CD8-positive, alpha-beta T cell (primary cell): ENCODE measurements at places on chromosomes 7 and 10.
A peak's percentile ranks its signal among the peaks of the same experiment; 100 is the strongest.

GRCh38 chr10:108434559-108435252, 1270.2 kb upstream of the SORCS1 start:
- DNase-seq: no peak

- no peak for DNase-seq
Observed at GRCh38 chr10:111481866-111482265, 405.0 kb downstream of the ADRA2A start.

DNA sequence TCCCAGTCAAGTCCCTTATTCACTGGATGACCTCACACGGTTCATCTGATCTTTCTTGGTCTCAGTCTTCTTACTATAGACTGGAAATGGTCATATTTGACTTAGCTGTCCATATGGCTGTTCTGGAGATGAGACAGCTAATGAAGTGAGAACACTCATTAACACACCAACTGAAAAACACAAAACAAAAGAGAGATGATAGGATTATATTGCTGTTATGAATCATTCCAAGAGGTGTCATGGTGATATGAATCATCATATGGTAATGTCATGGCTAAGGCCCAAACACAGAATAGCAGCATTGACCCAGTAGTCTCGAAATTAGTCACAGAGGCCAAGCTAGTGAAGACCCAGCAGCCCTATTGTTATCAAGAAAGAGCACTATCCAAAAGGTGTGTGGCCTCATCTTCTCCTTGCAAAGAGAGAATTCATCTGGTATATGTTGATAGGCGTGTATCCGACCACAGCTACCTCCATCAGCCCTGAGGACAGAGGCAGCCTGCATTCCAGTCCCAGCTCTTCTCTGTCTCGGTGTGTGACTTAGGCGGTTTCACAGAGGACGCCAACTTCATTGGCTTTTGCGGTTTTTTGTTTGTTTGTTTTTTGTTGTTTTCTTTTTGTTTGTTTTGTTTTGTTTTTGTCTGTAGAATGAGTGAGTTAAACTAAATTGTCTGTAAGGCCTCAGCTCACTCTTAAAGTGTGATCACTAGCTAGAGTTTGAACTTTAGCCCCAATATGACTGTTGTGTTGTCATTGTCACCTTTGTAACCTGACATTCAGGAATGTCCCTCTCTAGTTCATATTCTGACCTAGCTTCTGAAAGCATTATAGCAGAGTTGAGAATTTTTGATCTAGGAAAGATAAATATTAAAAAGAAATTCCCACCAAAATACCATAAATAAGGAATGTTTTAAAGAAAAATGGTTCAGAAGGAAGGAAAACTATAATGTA, 97.4 kb upstream of the PDCD4 start:
- no peak for DNase-seq

DNA sequence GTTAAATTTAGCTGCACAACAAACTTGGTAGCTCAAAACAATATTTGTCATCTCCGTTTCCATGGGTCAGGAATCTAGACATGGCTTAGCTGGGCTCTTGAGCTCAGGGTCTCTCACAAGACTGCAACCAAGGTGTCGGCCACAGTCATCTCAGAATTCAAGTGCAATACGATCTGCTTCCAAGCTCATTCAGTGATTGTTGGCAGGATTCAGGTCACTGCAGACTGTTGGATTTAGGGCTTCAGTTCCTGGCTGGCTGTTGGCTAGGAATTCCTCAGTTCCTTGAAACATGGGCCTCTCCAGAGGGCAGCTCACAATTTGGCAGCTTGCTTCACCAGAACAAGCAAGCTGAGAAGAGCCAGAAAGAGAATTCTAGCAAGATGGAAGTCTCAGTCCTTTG, 17.5 kb upstream of the CHST3 start:
- DNase-seq: no peak

DNA sequence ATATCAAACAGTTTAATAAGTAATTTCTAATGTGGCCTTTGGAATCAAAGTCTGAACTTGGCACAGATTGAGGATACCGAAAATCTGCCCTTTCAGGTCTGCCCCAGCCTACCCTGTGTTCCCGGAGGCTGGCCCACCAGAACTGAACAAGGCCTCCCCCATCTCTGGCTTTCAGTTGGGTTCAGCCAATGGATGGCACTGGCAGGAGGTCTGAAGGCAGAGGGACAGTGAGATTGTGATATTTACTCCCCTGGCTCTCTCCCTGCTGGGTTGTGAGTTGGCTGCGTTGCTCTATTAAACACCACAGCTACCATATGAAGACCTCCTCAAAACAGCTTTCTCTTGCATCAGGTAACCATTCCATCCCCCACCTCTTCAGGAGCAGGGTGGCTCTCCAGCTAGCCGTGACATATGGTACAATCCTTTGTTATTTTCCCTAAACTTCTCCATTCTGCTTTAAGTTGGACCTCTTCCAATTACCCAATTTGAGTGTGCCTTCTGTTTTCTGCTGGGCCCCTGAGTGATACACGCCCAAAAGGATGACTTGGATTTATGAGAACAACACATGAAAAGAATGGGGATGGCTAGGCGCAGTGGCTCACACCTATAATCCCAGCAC, 28.1 kb downstream of the DNMBP start:
- DNase-seq: no peak

- no peak for DNase-seq
Observed at GRCh38 chr7:32761451-32762205, 129.9 kb downstream of the KBTBD2 start.

DNA sequence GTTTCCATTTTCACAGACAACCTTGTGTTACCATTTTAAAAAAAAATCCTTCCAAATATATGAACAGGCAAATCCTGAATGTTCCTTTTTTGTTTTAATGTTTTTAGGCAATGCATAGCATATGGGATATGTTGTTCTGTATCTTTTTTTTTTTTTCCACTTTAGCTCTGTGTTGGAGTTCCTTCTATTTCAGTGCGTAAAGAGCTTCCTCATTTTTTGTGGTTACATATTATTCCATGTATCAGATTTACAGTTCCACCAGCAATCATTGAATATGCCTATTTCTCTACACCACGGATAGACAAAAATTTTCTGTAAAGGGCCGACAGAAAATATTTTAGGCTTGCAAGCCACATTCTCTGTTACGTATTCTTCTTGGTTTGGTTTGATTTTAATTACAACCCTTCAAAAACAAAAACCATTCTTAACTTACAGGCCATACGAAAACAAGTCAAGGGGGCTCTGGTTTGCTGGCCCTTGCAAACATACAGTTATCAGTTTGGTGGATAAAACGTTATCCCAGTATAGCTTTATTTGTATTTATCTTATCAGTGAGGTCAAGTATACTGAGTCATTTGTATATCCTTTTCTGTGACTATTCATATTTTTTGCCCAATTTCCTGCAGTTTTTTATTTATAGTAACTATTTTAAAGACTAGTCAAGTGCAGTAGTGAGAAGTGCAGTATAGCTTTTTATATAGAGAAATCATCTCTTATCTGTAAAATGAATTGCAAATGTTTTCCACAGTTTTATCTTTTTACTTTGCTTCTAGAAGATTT, 55.7 kb downstream of the RALA start:
- DNase-seq: no peak

DNA sequence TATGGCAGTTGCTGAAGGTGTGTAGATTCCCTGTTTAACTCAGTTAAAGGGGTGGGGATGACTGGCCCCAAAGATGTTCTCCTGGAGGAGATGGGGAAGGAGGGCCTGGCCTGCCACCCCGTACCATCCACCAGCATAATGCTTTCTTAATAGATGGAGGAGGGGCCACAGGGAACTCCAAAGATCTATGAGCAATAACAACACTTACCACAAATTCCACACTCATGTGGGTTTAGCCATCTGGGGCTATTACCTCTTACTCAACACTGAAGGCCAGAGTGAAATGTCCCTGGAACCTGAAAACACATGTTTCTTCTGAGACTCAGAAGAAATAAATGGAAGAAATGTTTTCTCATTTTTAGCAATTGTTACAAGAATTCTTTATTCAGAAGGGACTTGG, 259.0 kb downstream of the CXCL12 start:
- no peak for DNase-seq

GRCh38 chr10:125980521-125981035, 84.2 kb downstream of the FANK1 start:
- no peak for DNase-seq

GRCh38 chr10:85645053-85645452, 721.5 kb downstream of the GRID1 start:
- no peak for DNase-seq

- no peak for DNase-seq
Observed at GRCh38 chr10:30763918-30764317, 134.4 kb upstream of the LYZL2 start.

DNA sequence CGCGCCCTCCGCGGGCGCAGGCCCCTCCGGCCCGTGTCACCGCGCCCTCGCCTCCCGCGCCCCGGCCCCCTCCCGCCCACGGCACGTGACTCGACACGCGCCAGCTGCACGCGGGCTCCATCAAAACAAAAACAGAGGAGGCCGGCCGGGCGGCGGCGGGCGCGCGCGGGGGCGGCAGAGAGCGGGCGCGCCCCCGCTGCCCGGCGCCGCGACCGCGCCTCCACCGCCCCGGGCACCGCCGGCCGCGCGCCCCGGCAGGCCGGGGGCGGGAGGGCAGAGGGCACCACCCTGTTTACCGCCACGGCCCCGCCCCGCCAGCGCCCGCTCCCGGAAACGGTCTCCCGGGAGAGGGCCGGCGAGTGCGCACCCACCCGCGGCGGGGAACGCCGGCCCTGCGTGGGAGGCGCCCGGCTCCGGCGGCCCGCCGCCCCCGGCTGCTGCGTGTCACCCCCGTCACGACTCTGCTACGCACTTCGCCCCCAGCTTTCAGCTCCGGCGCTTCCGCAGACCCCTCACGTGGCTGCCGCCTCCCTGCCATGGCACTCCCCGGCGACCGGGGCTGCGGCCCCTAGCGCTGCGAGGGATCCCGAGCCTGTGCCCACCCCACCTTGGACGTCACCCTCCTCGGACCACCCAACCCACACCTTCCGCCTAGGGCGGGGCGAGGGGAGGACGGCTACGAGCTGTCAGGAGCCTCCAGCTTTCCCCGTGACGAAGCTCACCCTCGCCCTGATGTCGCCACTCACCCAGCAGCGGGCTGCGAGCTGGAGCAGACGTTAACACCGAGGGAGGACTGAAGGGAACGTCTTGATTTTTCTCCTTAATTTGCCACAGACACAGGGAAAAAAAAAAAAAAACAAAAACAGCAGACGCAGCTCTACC, 221.6 kb upstream of the MKLN1 start:
- peak; percentile 97 for DNase-seq

- DNase-seq: no peak
Observed at GRCh38 chr10:104796823-104797222, 155.7 kb downstream of the SORCS3 start.

DNA sequence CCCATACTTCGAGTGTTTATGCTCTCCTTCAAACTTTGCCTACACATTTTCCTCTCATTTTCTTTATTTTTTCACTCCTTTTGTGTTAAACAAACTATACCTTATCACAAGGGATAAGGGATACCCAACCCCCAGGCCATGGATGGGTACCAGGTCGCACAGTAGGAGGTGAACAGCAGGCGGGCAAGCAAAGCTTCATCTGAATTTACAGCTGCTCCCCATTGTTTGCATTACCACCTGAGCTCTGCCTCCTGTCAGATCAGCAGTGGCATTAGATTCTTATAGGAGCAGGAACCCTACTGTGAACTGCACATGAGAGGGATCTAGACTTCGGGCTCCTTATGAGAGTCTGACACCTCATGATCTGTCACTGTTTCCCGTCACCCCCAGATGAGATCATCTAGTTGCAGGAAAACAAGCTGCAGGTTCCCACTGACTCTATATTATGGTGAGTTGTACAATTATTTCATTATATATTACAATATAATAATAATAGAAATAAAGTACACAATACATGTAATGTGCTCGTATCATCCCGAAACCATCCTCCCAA, 28.5 kb downstream of the ZC3HC1 start:
- no peak for DNase-seq

- no peak for DNase-seq
Observed at GRCh38 chr7:79820387-79820786, 314.2 kb upstream of the GNAI1 start.

DNA sequence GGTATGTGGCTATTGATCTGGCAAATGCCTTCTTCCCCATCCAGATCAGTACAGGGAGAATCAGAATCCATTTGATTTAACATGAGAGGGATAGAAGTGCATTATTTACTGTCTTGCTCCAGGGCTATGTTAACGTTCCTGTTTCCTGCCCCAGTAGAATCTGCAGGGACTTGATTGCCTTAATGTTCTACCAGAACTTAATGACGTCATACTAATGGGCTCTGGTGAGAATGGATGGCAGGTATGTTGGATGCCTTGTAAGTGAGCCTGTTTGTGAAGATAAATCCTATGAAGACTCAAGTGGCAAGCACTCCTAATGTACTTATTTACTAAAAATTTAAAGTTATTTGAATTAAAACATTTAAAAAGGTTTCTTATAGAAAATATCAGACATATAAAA, 44.5 kb upstream of the CHCHD3 start:
- DNase-seq: no peak

GRCh38 chr7:92520024-92520423, 8.3 kb downstream of the PEX1 start:
- no peak for DNase-seq

GRCh38 chr10:17626656-17627055, 9.5 kb upstream of the HACD1 start:
- no peak for DNase-seq

- DNase-seq: no peak
Observed at GRCh38 chr10:52999258-52999657, 226.7 kb upstream of the MBL2 start.

- DNase-seq: no peak
Observed at GRCh38 chr10:11093771-11094736, 76.4 kb downstream of the CELF2 start.

DNA sequence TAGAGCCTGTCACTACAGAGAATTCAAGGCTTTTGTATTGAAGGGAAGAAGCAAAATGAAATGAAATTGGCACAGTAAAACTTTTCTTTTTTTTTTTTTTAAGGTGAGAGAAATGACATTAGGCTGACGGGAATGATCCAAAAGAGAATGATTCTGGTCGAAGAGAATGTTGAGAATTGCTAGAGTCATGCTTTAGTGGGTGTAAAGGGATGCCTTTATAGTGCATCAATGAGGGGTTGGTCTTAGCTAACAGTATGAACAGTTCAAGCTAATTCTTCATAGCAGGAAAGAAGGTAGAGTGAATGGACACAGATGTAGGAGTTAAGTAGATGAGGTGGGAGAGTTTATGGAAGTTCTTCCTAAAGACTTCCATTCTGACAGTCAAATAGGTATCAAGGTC, 32.3 kb upstream of the LSM8 start:
- no peak for DNase-seq

GRCh38 chr10:35797187-35797586, 155.1 kb upstream of the FZD8 start:
- DNase-seq: no peak

DNA sequence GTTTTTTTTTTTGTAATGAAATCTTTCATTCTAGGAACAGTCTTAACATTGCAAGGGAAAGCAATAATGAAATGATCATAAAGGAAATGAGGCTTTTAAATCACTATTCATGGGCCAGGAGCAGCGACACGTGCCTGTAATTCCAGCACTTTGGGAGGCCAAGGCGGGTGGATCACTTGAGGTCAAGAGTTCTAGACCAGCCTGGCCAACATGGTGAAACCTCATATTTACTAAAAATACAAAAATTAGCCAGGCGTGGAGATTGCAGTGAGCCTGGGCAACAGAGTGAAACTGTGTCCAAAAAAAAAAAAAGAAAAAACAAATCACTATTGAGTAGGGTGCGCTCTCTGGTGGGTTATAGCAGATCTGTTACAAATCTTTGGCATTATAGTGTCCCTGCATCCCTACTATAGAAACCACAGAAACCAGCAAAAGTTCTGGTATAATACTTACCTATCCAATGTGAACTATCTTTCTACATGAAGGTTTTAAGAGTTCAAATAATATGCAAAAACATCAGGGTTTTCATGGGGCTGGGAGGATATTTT, 72.1 kb downstream of the GLI3 start:
- no peak for DNase-seq
